ENCODE measurements at places on chromosomes 5 and 9.

DNA sequence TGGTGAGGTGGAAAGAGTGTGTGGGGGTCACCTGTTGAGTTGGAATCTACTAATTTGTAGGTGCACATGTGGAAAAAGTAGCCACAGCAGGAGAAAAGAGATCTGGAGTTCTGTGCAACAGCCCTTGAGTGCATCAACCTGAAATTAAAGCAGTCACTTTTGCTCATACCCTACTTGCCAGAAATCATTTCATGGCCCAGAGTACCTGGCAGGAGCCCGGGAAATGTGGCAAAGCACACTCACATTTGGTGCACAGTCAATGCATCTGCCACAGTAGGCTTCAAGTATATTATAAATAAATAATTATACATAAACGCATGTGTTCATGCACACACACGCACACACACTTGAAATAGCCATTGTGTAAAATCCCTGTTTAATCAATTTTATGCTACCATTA lies 203.0 kb downstream of the ICE1 start:
- no peak for DNase-seq

DNA sequence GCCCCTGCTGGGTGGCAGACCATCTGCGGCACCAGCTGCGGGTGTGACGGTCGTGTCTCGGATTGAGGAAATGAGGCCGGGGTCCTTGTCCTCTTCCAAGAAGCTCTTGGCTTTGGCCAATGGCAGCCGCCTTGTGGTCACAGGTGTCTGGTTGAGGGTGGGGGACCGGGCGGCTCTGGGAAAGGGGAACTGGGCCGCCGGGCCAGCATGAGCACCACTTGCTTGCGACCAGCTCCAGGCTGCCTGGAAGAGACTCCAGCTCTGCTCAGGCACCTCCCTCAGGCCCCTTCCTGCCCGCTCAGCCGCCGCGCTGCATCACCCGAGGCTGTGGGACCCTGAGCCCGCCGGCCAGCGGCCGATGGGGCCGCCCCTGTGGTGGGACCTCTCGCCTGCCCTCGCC lies 59.7 kb downstream of the RXRA start:
- DNase-seq, result no peak

GRCh38 chr5:14296533-14297331 lies 153.6 kb downstream of the TRIO start:
- DNase-seq, result no peak

DNA sequence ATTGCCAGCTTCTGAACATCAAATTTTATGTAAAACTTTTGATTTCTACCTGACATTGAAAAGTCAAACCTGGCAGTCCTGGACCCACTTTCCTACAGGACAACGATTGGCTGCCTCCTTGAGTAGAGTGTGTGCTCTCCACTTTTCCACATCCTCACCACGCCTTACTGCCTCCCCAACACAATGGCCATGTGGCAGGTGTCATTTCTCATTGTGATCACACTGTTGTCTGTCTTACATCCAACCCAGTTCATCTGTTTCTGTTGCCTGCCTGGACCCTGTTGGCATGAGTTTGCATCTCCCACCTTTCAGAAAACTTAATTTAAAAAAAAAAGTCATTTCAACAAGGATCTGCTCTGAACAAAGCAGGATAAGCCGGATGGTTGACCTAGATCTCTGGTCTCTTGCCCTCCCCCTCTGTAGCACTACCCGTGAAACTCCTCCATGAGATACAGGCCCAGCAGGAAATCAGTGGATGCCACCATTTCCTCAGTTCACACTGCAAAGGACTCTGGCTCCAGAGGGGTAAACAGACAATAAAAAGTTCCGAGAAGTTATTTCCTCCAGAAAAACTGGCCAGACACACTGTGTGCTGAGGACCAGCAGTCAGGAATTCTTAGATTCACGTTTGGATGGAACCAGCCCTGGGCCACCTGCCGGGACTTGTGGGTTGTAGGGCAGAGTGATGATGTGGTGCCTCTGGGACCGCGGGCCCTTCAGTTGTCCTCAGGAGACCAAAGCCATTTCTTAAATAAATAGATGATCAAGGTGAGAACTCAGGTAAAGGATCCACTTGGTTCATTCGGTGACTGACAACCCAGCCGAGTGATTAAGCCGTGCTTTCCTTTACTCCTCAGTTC lies 48.6 kb downstream of the AMBP start:
- no peak for DNase-seq

DNA sequence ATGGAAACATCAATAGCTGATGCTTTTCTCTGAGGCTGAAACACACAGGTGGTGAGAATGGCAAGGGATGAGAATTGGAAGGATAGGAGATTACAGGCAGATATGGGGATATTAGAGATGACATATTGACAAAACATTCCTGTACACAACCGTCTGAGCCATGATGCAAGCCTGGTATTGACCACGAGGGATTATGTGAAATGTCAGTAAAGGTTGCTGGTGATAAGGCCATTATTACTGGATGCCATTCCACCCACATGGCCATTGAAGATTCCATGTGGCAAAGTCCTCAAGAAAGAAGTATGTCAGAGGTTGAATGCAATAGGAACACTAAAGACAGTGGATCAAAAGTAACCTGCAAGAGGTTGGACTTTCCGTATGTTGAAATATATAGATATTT lies 15.7 kb downstream of the GRAMD2B start:
- no peak for DNase-seq

- no peak for DNase-seq
These were observed 21.0 kb downstream of the HNRNPK start for GRCh38 chr9:83959061-83959460.

DNA sequence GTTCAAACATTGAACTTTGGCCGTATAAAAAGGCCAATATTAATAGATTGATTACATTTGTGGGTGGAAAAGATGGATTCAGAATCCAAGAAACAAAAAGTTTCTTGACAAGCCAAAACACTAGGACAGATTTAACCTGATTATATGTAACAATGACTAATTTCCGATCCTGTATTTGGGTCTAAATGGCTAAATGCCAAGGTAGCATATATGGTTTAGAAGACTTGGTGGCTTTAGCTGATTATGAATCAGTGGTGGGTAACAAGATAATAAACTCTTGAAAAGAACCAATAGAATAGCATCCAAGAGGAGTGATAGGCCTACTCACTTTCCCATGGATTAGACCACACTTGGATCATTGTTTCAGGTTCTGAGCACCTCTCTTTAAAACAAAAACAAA lies 21.8 kb upstream of the ANP32B start:
- DNase-seq, result no peak

GRCh38 chr5:133147815-133148567 lies 96.2 kb downstream of the HSPA4 start:
- DNase-seq, result no peak

- no peak for DNase-seq
These were observed 201.9 kb upstream of the ANKH start for GRCh38 chr5:15073453-15073852.

- DNase-seq, result no peak
These were observed 12.3 kb upstream of the CAST start for GRCh38 chr5:96649681-96650540.

GRCh38 chr5:17184588-17184987 lies 32.8 kb upstream of the BASP1 start:
- DNase-seq, result no peak

- DNase-seq, result no peak
These were observed 32.5 kb upstream of the ZNF366 start for GRCh38 chr5:72539726-72540125.

DNA sequence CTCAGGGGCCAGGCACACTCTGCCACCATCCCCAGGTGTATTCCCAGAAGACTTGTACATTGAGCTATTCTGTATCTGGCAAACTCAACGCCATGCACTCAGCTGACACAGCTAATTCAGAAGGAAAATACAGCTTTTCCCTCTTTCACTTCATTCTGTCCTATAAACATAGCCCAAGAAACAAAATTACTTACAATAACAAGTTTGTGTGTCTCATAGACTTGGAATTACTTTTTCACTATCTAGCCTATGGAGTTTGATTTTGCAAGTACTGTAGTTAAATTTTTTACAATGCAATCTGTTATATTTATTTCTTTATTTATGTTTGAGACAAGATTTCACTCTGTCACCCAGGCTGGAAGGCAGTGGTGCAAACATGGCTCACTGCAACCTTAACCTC lies 125.1 kb upstream of the KLF9 start:
- DNase-seq, result no peak

GRCh38 chr9:28915202-28915930 lies 1342.1 kb upstream of the C9orf72 start:
- DNase-seq, result no peak

DNA sequence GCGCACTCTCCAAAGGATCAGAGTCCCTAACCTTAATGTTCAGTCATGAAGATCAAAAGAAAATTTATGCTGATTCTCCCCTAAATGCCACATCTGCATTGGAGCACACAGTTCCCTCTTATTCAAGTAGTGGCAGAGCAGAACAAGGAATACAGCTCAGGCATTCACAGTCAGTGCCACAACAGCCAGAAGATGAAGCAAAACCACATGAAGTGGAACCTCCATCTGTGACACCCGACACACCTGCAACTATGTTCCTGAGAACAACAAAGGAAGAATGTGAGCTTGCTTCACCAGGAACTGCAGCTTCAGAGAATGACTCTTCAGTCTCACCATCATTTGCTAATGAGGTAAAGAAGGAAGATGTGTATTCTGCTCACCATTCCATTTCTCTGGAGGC lies 40.0 kb downstream of the CMYA5 start:
- DNase-seq, result no peak

DNA sequence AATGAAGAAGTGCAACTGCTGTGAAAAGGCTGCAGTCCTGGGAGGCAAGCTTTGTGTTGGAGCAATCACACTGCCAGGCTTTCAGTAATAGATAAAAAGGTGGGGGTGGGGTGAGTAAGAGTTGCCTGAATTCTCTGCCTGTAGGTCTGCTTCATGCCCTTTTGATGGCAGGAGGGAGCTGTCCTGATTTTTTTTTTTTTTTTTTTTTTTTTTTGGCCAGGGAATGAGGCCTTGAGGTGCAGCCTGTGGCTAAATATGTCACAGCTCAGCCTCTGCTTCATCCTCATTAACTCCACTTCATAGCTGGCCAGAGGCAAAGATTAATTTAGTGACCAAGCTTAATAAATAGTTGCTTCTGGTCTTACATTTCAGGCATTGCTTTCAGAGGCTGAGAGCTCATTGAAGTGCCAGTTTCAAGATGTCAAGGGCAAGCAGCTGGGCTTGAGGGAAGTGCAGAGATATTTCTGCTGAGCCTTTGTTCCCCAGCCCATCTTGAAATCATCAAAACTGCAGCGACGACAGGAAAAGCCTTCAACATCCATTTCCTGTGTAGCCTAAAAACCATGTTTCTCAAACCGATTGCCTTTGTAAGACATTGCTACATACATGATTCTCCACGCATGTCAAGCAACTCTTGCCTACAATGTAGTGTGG lies 134.7 kb downstream of the MACIR start:
- DNase-seq, result no peak

GRCh38 chr9:78023003-78023741 lies 8.4 kb downstream of the GNAQ start:
- DNase-seq, result no peak

- DNase-seq, result no peak
These were observed at the start of gene UGT3A1 for GRCh38 chr5:35990941-35991611. TSS of gene UGT3A1 (minus strand) at chr5:35991390. CDS start at chr5:35991240, 150 bp downstream.

GRCh38 chr9:30258094-30258493 lies 2126.3 kb upstream of the ACO1 start:
- DNase-seq, result no peak

- no peak for DNase-seq
These were observed 145.0 kb upstream of the CDH10 start for GRCh38 chr5:24789611-24790351.

GRCh38 chr5:14036514-14036913 lies 92.0 kb upstream of the DNAH5 start:
- no peak for DNase-seq

DNA sequence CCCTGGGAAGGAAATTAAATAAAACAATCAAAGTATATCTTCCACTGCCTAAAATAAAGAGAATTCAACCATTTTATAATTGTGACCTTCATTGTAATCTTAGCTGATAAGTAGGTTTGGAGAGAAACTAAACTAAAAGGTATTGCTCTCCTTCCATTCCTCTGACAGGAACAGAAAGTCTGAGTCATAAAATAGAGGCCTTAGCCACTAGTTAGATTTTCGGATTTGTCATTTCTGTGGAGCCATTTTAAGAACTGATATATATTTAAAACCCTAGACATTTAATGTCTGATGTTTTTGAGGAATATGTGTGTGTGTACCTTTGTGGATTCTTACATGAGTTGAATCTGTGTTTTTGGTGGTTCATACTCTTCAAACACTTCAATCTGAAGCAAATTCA lies 11.8 kb upstream of the TMC1 start:
- no peak for DNase-seq

DNA sequence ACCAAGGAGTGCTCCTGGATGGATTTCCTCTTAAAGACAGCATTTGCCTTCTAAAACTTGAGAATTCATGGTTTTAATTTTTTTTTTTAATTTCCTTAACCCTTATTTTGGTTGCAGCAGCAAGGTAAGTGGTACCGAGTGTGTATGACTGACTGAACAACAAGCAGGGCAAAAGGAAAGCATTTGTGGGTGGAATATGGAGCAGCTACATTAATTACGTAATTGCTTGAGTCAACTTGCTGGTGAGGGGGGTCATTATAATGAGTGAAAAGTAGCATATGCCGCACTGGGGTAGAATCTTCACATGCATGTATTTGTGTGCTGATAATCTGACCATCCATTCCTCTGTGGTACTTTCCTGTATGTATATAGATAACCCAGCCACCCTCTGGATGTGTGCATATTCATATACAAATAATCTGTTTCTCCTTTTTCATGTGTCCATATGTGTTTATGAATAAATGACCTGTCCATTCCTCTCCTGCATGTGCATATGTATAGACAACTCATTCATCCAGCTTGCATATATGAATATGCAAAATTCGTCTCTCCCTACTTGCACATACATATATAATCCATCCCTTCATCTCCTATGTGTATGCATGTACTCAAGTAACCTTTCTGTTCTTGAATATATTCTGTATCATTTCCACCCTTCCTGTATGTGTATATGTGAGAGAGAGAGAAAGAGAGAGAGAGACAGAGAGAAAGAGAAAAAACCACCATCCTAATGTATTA lies 147.5 kb upstream of the RUSC2 start:
- no peak for DNase-seq

DNA sequence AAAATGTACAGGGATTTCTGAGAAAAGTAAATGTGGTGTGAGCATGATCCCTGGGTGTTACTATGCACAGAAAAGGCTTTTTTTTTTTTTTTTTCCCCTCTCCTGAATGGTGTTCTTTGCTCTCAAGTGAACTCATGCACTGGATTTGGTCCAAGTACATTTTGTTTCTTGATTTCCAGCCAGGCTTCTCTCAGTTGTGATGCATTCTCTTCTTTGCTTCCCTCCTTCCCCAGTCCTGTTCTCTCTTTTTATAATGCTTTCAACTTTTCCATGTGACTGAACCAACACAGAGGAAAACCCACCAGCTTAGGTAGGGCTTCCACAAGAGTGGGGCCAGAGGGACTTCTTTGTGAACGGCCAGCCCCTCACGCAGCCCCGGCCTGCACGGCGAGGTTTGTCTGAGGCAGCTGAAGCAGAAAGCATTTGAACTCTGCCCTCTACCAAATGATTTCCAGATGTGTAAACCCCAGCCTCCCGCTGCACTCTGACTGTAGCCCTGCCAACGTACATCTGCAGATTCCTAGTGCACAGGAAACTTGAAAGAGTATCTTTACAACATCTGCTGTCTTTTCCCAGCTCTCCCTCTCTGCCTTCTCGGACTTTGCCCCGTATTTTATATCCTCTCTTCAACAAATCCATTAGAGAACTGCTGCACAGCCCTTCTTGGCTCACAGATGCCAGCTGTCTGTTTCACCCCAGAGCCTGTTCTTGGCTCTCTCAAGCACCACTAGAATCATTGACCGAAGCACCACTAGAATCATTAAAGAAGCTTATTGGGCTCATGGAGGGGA lies 71.8 kb upstream of the CD180 start:
- DNase-seq, result no peak

- DNase-seq, result no peak
These were observed 76.6 kb upstream of the NR4A3 start for GRCh38 chr9:99745085-99745484.

Data from NCI-H1930 (cell line).